Kidney (tissue), 22 donors: ENCODE measurements at places on chromosomes 7 and 10. TPM values are rescaled to one million over a fixed set of nuclear protein-coding genes. Genes with fewer than 3 reads are reported as not detected.

Gene STEAP1B
- total RNA-seq, result 0.79 TPM

Gene NAMPT
- 217 TPM for total RNA-seq

- H3K4me3 ChIP-seq, result no peak overlapping the region
- H3K27me3 ChIP-seq, result no peaks in the 10 kb centered on the region
- H3K36me3 ChIP-seq, result peaks cover 7% of the 10 kb centered on the region
Observed at GRCh38 chr10:17029239-17029580, 100.4 kb downstream of the CUBN start.

- no peaks in the 10 kb centered on the region for H3K36me3 ChIP-seq
- DNase-seq, result peak; percentile 53
- H3K4me3 ChIP-seq, result no peak overlapping the region
- no peaks in the 10 kb centered on the region for H3K4me1 ChIP-seq
- H3K27ac ChIP-seq, result no peak overlapping the region
Observed at GRCh38 chr7:131745390-131746248, 189.2 kb upstream of the PODXL start.

DNA sequence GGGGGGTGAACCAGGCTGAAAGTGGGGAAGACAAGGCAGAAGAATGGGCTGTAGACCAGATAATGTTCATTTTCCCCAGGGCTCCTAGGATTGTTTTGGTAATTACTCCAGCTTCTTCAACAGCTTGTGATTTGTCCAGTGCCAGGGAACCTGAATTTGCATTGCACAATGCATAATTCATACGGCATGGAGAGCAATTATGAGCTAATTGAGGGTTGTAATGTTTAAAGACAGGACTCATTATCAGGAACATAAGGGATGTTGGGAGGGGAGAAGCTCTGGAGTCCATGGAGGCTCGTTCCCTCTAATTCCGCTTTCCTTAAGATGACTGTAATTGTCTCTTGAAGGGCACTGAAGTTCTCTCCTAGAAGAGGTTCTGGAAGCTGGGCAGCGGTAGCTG, 405.0 kb upstream of the ZMIZ1 start:
- H3K27ac ChIP-seq, result no peak overlapping the region
- H3K4me3 ChIP-seq, result no peak overlapping the region
- no peaks in the 10 kb centered on the region for H3K27me3 ChIP-seq

- H3K4me3 ChIP-seq, result no peak overlapping the region
- peaks cover 5% of the 10 kb centered on the region for H3K36me3 ChIP-seq
- H3K4me1 ChIP-seq, result no peaks in the 10 kb centered on the region
- DNase-seq, result no peak
Observed at GRCh38 chr7:32915041-32915536, 23.5 kb upstream of the KBTBD2 start.

DNA sequence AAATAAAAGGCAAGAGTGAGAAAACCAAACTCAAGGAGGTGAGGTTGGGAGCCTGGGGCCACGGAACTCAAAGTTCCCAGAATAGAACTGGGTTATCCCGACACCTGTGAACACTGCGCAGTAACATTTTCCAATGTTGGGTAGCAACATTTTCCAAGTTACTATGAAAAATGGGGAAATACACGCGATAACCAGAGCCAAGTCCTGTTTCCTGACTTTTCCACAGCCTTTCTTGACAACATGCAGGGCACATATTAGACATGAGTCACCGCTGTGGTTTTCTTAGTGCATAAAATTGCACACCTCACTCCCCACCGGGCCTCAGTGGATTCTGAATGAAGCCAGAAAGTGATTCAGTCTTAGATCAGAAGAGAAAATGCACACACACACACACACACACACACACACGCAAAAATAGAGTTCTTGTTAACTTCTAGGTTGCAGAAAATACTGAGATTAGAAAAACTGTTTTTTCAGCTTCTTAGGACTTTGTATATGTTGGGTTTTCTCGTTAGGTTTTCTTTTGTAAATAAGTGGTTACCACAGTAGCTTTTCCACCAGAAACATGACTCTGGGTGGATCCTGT, 70.0 kb downstream of the CAMK1D start:
- no peak overlapping the region for H3K27ac ChIP-seq
- DNase-seq, result no peak
- H3K36me3 ChIP-seq, result no peaks in the 10 kb centered on the region
- H3K4me1 ChIP-seq, result no peaks in the 10 kb centered on the region
- H3K27me3 ChIP-seq, result no peaks in the 10 kb centered on the region
- H3K4me3 ChIP-seq, result no peak overlapping the region

GRCh38 chr7:157413881-157414701, 77.3 kb downstream of the DNAJB6 start:
- H3K36me3 ChIP-seq, result peaks cover 2% of the 10 kb centered on the region
- no peaks in the 10 kb centered on the region for H3K4me1 ChIP-seq
- H3K4me3 ChIP-seq, result no peak overlapping the region
- no peaks in the 10 kb centered on the region for H3K27me3 ChIP-seq

GRCh38 chr7:30001998-30002397, 12.4 kb upstream of the SCRN1 start:
- DNase-seq, result no peak
- H3K4me3 ChIP-seq, result no peak overlapping the region
- H3K27ac ChIP-seq, result no peak overlapping the region
- H3K4me1 ChIP-seq, result no peaks in the 10 kb centered on the region
- H3K36me3 ChIP-seq, result no peaks in the 10 kb centered on the region

- no peak overlapping the region for H3K4me3 ChIP-seq
- H3K4me1 ChIP-seq, result no peaks in the 10 kb centered on the region
- H3K36me3 ChIP-seq, result no peaks in the 10 kb centered on the region
- H3K27me3 ChIP-seq, result no peaks in the 10 kb centered on the region
- no peak for DNase-seq
- H3K27ac ChIP-seq, result no peak overlapping the region
Observed at GRCh38 chr7:132169730-132170129, 406.5 kb downstream of the PLXNA4 start.

GRCh38 chr10:27448921-27449320, 55.2 kb upstream of the RAB18 start:
- no peaks in the 10 kb centered on the region for H3K4me1 ChIP-seq
- no peak for DNase-seq
- H3K4me3 ChIP-seq, result no peak overlapping the region
- H3K27me3 ChIP-seq, result no peaks in the 10 kb centered on the region
